ENCODE measurements at places on chromosomes 3 and 15.

GRCh38 chr3:178558637-178559036, 22.4 kb downstream of the KCNMB2 start:
- no peak for DNase-seq

- DNase-seq = no peak
Observed at GRCh38 chr3:71956069-71956340, 171.1 kb upstream of the PROK2 start.

DNA sequence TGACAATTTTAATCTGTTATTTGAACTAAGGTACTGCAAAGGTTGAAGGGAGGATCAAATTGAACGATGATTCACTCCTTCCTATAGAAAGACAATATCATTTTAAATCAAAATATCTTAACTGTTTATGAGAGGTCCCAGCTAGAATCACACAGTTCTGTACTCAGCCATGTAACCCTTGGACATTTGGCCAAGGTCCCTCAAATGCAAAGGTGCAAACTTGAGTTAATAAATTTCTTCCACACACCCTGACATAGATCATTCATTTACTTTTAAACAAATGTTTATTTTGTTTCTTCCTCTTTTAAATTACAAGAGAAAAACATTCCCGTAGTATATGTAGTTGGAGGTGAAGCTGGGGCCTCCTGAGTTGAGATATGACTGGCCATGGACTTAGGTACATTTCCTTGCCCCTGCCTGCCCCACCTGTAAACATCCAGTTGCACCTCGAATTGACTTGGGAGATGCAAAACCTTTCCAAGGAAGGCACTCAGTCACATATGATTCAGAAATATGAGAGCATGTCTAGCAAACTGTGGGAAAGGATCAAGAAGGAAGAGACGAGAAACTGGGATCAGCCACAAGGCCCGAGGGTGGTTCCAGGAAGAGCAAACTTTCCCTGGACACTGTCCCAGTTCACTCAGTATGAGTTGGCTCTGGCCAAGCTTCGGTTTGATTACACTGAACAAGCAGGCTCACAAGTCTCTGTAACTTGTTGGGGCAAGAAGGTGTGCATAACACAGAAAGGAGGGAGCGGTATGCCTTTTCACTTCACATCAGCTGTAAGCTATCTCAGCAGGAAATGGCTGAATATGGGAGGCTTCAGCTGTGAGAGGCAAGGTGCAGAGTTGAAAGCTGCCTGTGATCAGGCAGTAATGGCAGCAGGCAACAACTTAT, 6.7 kb downstream of the TNFSF10 start:
- DNase-seq = peak; percentile 92

DNA sequence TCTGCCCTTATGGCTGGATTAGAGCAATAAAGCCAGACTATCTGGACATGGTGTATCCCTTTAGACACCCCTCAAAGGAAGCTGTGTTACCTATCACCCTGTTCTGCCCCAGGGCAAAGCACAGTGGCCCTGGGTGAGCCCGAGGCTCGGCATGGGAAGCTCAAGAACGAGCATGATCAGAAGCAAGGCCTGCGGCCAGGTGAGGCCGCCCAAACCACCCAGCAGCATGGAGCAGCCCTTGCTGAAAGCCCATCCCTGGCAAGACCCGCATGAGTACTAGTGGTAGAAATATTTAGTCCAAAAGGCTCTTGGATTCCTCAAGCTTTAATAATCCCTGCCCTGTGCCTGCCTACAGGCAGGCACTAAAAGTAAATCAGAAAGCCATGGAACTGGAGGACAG, 261.1 kb downstream of the MEX3B start:
- no peak for DNase-seq

DNA sequence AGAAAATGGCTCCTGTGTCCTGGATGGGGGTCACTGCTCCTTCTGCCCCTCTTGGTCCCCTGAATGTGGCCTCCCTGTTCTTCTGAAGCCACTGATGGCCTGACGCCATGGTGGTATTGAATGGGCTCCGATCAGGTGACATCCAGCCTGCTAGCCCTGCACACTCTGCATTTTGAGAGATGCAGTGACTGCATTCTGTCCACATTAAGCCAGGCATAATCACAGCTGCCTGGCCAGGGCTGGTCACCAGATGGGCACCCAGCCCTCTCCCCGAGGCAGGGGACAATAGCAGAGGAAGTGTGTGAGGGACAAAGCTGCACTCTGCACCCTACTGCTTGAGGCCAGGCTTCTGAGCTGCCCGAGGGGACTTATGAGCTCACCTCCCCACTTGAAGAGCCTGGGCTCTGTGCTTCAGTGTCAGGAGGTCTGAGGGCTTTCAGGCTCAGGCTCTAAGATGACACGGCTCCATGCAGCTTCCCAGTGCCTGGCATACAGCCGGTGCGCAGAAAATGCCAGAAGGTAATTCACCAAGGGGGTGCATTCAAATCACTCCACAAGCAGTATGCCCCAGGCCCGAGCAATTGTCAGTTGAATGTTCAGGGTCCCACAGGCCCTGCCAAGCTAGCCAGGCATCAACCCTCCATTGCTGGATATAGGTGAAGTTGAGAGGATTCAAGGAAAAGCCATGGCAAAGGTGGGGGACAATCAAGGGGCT, 56.8 kb downstream of the WNT7A start:
- no peak for DNase-seq

DNA sequence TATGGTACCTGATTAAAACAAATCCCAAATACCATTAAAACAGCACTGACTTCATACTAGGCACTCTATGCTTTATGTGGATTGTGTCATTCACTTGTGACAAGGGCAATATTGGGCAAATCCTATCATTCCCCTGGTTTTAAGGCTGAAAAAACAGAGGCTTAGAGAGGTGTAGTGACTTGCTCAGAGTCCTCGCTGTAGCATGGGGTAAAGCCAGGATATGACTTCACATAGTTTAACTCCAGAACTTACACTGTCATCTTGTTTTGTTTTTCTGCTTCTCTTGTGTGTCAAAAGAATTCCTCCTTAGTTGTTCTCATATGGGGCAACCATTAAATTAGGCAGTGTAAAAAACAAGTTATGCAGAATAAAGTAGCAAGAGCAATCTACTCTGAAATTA, 40.3 kb upstream of the ICE2 start:
- DNase-seq = no peak

- DNase-seq = no peak
Observed at GRCh38 chr3:168327856-168328255, 232.1 kb upstream of the GOLIM4 start.

- DNase-seq = no peak
Observed at GRCh38 chr15:58532126-58532525, 100.3 kb downstream of the LIPC start.

- DNase-seq = no peak
Observed at GRCh38 chr3:88398581-88398980, 248.8 kb downstream of the C3orf38 start.

- no peak for DNase-seq
Observed at GRCh38 chr3:10344147-10344943, 23.4 kb upstream of the SEC13 start.

- DNase-seq = no peak
Observed at GRCh38 chr3:174331095-174331800, 527.9 kb upstream of the NAALADL2 start.

DNA sequence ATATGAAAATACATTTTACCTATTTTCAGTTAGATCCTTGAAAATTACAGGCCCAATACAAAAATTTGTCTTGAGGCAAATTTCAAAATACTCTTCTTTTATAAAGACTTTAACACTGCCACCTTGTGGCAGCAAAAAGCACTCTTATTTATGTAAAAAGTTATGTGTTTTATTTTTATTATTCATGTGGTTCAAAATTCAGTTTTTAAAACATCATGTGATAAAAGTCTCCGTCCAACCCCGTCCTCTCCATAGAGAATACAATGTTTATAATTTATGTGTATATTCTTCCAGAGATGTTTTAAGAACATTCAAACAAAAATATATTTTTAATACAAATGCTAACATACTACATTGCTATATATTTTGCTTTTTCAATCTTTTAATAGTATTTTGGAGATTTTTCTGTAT, 36.9 kb upstream of the TRIM59 start:
- DNase-seq = no peak

GRCh38 chr3:103295974-103296570, 861.3 kb downstream of the ZPLD1 start:
- DNase-seq = no peak

GRCh38 chr3:16842272-16843270, 42.2 kb upstream of the PLCL2 start:
- no peak for DNase-seq

- no peak for DNase-seq
Observed at GRCh38 chr15:78709263-78709882, 68.4 kb upstream of the CHRNB4 start.

- no peak for DNase-seq
Observed at GRCh38 chr3:184354121-184354728, 7.2 kb downstream of the CLCN2 start.

DNA sequence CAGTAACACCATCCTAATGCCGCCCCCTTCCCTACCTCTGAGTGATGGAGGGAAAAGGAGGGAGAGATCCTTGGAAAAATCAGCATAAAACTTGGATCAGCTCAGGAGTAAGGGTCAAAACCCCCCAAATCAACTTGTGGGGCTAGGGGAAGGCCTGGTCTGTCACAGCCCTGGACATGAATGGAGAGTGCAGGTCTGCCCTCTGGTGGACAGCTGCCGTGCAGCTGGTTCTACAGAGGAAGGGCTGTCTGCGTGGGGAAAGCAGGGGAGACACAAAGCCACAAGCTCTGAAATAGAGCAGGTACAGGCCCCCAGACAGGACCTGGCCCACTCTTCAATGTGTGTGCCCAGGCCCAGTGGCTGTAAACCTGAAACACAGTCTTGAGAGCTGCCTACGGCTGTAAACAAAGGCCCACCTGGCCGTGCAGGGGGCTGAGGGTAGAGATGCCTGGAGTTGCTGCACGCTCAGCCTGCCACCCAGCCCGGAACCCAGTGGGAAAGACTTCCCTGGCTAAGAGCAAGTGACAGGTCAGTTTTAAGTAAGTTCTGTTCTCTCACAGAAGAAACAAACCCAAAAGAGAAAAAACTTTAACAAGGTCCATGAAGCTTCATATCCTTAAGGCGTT, 16.4 kb downstream of the CLK3 start:
- DNase-seq = no peak

- DNase-seq = no peak
Observed at GRCh38 chr15:54620916-54621315, 575.8 kb downstream of the RSL24D1 start.

GRCh38 chr3:196193133-196193735, 18.0 kb downstream of the ZDHHC19 start:
- DNase-seq = no peak

DNA sequence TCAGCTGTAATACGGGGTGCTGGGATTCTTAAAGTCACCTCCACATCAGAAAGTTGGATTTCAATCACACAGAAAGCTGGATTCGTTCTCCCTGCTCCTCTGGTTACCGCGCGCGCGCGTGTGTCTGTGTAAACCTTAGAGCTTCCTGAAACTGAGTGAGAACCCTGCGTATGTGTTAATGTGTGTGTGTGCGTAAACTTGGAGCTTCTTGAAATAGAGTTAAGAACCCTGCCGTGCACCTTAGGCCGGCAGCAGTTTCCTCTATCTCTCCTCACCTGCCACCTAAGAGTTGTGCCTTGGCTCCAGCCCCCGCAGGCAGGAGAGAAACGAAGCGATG, 531 bp downstream of the LZTFL1 start:
- DNase-seq = no peak

GRCh38 chr15:50190166-50190570, 8.2 kb downstream of the SLC27A2 start:
- no peak for DNase-seq

GRCh38 chr15:37773111-37773860, 161.2 kb upstream of the TMCO5A start:
- DNase-seq = no peak

DNA sequence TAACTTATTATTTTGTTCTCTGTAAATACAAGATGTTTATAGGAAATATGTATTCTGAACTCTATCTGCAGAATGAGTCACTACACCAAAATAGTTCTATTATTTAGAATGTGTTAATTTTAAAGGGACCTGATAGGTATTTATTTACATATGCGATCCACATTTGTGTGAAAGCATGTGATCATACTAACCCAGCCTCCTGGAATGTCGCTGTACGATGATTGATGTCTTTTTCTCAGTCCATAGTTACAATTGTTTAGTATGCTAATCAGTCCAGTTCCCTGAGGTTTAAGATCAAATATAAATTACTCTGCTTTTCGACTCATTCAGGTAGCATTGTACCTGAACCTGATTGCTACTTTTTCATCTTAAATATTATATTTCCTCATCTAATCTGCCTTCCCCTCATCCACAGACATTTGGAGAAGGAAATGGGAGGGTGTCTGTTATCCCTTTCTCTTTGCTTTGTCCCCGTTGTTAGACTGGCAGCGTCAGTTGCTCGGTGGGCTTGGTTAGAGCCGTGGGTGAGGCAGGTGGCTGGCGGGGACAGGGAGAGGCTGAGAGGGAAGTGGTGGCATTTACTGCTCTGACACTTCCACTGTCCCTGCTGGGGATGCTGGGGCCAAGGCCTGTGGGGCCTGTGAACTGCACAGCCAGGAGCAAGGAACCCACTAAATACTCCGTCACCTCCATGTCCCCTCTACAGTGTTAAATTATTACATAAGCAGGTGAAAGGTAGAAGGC, 27.8 kb upstream of the NR2E3 start:
- no peak for DNase-seq

DNA sequence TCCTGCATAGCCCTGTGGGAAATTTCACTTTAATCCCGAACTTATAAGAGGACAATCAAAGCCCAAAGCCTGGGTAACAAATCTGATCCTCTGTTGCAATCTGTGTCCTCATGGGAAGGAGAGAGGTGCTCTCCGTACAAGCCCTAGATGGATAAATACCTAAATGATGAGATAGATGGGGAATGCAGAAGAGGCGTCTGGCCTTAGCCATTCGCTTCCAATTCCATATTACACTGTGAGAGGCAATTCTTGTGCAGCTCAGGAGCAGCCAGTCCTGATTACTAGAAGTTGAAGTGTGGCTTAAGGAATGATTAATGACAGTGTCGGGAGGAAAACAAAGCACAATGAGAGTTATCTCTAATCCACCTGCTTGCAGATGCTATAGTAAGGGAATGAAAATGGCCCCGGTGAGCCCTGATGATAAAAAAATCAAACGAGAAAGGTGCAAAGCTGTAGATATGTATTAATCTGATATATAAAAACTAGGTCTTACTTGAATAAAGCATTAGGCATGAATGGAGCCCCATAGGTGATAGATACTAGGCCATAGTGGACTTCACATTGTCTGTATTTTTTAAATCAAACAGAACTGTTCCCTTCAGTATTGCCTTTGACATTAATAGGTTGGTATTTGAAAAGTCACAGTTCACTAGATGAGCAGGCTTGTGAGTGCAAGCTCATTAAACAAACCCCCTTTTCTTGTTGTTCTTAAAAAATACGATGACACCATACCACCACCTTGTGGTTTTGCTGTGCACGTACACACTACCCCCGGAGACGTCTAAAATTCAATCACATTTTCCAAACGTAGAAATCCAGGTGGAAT, 54.2 kb upstream of the TMCO5A start:
- no peak for DNase-seq

- DNase-seq = no peak
Observed at GRCh38 chr3:69385723-69386555, at the start of gene FRMD4B. FRMD4B (minus strand) TSS chr3:69386088; CDS start chr3:69385989, 99 bp downstream.

GRCh38 chr3:36693670-36694069, 70.7 kb downstream of the DCLK3 start:
- no peak for DNase-seq
